ENCODE measurements at places on chromosomes 1 and 21. TPM values are rescaled to one million over a fixed set of nuclear protein-coding genes. Genes with fewer than 3 reads are reported as not detected.

The DMRTA2 gene
- total RNA-seq, result under 0.01 TPM

The IL20 gene
- total RNA-seq, result not detected

The SPRR2D gene
- not detected for total RNA-seq

The TBX19 gene
- total RNA-seq, result 0.68 TPM

The B3GALT5 gene
- total RNA-seq, result not detected

The RXRG gene
- total RNA-seq, result not detected

The LCE1D gene
- not detected for total RNA-seq

The CFH gene
- total RNA-seq, result 4.0 TPM

The MORC3 gene
- 44.2 TPM for total RNA-seq

The PPIAL4G gene
- total RNA-seq, result not detected

The KRTAP19-3 gene
- not detected for total RNA-seq

The CD48 gene
- total RNA-seq, result not detected

The SPATA45 gene
- total RNA-seq, result not detected

The GBP7 gene
- total RNA-seq, result not detected

The JAM2 gene
- total RNA-seq, result not detected

The C1orf56 gene
- 1.5 TPM for total RNA-seq

The PKP1 gene
- total RNA-seq, result 149 TPM

The FCRLB gene
- total RNA-seq, result 1.1 TPM

The GCSAML gene
- total RNA-seq, result not detected

The BRINP3 gene
- not detected for total RNA-seq
